ENCODE measurements at places on chromosomes 13 and 19. TPM values are rescaled to one million over a fixed set of nuclear protein-coding genes. Genes with fewer than 3 reads are reported as not detected.

PTH2 gene
- total RNA-seq = not detected

GPR18 gene
- not detected for total RNA-seq

KLK11 gene
- total RNA-seq = not detected

AP2S1 gene
- total RNA-seq = 71.1 TPM

VSIG10L gene
- 4.4 TPM for total RNA-seq

PGLYRP1 gene
- total RNA-seq = not detected

ZNF561 gene
- total RNA-seq = 12.0 TPM

FCHO1 gene
- 3.6 TPM for total RNA-seq

LCP1 gene
- total RNA-seq = 22.1 TPM

ZNF222 gene
- 0.87 TPM for total RNA-seq

P2RY11 gene
- total RNA-seq = 4.3 TPM

Measured in right lobe of liver (tissue), 6 donors.